ENCODE measurements at places on chromosomes 5 and 9.
A peak's percentile ranks its signal among the peaks of the same experiment; 100 is the strongest.

DNA sequence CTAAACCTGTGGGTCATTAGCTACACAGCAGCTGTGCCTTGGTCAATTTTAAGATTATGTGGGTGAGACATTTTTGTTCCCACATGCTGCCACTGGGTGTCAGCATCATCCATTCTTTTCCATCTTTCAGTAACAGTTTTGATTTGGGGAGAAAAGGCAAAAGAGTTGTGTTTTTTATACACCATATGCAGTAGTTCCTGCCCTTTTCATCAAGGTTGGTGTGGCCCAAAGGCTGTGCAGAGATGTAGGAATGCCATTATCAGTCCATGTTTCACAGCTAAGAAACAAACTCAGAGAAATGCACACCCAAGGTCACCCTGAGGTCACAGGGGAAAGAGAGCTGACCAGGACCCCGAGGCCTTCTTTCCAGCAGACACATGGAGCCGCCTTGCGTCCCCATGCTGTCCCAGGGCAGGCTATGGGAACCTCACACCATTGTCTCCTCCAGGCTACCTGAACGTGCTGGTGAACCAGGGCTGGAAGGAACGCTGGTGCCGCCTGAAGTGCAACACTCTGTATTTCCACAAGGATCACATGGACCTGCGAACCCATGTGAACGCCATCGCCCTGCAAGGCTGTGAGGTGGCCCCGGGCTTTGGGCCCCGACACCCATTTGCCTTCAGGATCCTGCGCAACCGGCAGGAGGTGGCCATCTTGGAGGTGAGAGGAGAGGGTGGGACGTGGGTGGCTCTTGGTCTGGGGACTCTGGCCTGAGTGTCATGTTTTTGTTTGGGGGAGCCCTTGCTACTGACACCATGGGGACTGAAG, 27.8 kb upstream of the GRPEL2 start:
- peak; percentile 30 for DNase-seq

DNA sequence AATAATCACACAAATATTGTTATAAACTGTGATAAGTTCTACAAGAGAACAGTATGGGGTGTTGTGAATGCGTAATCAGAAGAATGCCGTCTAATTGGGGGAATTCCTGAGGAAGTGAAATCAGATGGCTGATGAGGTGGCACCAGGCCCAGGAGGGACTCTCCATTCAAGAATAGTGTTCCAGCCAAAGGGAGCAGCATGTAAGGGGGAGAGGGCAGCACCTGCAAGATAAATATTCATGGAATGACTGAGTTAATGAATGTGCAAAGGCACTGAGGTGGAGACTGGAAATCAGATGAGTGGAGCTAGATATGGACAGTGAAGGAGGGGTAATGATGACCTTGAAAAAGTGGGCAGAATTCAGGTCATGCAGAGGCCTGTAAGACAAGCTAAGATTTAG, 250.6 kb downstream of the ARRDC3 start:
- no peak for DNase-seq

DNA sequence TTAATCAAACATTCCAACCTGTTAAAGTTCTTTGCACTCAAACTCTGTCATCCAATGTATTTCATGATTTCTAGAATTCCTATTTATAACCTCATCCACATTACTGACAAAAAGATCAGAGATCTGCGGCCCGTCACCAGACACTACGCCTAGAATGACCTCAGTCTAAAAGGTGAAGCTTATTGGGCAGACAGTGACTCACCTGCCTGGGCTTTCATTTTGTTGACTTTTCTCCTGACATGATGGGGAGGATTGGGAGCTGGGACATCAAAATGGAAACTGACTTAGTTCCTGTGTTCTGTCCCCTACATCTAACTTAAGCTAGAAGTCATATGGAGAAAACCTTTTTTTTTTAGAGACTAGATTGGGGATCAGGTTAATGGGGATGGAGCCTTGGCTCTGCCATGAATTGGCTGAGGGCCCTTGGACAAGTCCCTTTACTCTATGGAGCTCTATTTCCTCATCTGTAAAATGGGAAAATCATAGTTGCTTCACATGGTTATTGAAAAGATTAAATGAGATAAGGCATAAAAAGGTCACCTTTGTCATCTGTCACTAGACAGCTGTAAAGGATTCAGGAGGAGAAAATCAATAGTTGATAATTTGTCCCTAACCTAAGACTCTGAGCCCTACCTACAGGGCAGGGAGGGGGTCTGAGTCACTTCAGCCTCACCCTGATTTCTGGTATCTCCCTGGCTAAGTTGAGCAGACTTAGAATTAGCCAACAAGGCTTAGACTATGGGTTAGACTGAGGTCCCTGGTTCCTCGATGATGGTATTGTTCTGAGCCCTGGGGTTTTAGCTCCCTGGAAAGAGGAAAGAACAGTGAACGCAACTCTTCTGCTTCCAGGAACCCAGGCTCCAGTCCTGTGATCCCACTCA, 224.8 kb upstream of the TBC1D2 start:
- DNase-seq, result no peak

DNA sequence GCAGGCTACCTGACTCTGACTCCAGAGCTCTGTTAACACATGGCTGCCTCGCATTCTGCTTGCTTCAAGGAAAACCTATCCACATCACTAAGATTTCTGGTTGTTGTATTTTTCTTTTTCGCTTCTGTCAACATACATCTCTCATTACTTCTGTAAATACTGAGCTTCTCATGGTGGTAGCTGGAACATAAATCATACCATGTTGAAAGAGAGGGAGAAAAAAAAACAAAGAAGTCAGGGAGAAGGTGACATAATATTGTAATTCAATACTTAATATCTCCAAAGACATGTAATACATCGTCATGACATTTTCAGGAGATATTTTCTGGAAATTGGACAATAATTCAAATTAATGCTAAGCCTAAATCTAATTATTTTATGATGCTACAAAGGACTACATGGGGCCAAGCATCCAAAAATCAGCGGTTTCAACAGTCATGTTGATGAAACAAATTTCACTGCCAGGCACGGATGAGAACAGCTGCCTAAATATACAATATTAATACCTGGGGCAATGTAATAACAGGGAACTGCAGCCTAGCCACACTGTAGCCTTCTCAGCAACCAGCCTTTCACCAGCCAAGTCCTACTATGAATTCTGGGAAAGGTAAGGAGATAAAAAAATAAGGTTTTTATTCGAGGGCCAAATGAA, 332.0 kb downstream of the TRIM32 start:
- DNase-seq, result no peak

DNA sequence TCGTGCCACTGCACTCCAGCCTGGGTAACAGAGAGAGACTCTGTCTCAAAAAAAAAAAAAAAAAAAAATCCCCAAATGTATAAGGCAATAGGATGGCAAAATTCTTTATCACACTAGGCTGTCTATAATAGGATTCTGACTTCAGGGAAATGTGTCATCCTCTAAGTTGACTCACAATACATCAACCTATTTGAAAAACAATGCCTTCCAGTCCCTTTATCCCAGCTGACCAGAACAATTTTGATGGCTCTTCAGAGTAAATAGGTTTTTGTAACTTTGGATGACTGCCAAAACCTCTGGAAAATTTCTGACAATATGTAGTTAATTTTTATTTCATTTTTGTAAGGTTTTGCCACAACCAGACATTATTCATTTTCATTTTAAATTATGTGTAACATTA, 184.1 kb downstream of the CCDC192 start:
- no peak for DNase-seq

- no peak for DNase-seq
Observed at GRCh38 chr9:135612981-135613910, 26.1 kb downstream of the GLT6D1 start.

- no peak for DNase-seq
Observed at GRCh38 chr5:126139773-126140172, 283.4 kb upstream of the GRAMD2B start.

- DNase-seq, result no peak
Observed at GRCh38 chr5:143679777-143680176, 132.2 kb upstream of the HMHB1 start.

- no peak for DNase-seq
Observed at GRCh38 chr9:123548741-123549545, 192.9 kb downstream of the CRB2 start.

GRCh38 chr5:2797160-2797559, 45.7 kb upstream of the IRX2 start:
- no peak for DNase-seq

DNA sequence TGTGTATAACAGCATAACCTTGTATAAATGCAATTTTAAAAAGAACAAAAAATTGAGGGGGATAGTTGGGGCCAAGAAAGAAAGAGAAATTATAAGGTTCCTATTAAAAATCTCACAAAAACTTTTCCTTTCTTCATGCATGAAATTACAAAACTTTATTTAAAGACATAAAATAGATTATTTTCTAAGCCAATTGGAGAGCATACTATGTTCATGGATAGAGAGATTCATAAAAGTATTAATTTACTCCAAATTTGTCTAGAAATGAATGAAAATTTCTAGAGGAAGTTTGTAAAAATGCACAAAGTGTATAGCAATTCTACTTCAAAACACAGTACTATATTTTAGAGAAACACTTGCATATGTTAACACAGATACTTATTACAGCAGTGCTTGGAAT, 200.4 kb downstream of the PCSK1 start:
- DNase-seq, result no peak

GRCh38 chr5:166365164-166365563, 1926.3 kb upstream of the WWC1 start:
- no peak for DNase-seq

- DNase-seq, result no peak
Observed at GRCh38 chr5:55850839-55851674, at the start of gene IL31RA. Gene IL31RA (plus strand): TSS chr5:55851357. CDS start chr5:55851571, 214 bp downstream.

DNA sequence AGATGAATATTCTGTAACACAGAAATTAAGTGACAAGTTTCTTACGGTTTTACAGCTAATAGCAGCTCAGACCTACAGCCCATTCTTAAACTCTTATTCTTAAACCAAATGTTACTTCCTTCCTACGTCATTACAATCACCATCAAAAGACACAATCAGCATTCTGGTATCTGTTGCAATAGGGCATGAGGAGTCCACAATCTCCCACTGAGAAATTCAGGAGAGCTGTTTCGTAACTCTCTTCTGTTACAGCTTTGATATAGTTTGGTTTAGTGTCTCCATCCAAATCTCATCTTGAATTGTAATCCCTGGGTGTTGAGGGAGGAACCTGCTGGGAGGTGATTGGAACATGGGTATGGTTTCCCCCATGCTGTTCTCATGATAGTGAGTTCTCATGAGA, 163.4 kb downstream of the GAS1 start:
- no peak for DNase-seq

- DNase-seq, result no peak
Observed at GRCh38 chr5:157729858-157730257, 1.4 kb upstream of the THG1L start.

GRCh38 chr9:18493451-18493993, 19.6 kb downstream of the ADAMTSL1 start:
- no peak for DNase-seq

- no peak for DNase-seq
Observed at GRCh38 chr9:95264954-95265615, 52.4 kb downstream of the FANCC start.

- DNase-seq, result no peak
Observed at GRCh38 chr5:14614490-14614889, 32.9 kb downstream of the OTULINL start.

- DNase-seq, result no peak
Observed at GRCh38 chr9:13459071-13459470, 179.6 kb upstream of the MPDZ start.

- no peak for DNase-seq
Observed at GRCh38 chr9:125125523-125125922, 17.8 kb downstream of the SCAI start.

DNA sequence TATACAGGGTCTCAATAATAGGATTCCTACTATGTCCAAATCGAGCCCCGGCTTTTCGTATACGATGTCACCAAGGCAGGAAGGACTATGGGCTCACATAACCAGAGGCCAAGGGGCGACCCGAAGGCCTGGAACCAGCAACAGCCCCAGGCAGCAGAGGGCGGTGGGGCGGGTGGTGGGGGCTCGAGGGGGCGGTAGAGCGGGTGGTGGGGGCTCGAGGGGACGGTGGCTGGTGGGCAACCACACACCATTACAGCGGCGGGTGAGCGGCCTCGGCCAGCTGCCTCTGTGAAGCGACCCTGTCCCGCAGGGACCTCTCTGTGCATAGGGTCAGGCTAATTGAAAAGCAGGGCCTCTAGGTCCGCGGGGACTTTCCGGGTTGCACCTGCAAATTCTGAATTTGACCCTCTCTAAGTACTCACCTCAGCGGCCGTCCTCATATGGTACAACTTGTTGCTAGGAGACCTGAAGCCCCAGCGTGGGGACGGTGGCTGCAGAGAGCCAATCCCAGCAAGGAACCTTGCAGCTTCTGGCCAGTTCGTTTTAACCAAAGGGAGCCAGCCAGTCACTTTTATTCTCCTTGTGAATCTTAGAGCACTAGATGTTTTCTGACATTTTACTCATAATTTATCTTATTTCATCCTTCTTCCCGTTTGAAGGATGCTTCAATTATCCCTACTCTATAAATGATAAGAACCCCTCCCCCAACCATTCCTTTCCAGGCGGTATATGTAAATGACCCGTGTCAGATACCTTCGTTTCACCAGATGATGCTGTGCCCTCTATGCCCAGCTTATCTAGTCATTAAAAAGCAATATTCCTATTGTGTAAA, at the start of gene NME5:
Gene NME5, minus strand, starts transcription at position 480 of the 832 bp plus-strand sequence. CDS start 648 bp downstream, outside the sequence.
- peak; percentile 82 for DNase-seq

- no peak for DNase-seq
Observed at GRCh38 chr9:36716496-36716895, 143.8 kb downstream of the MELK start.

DNA sequence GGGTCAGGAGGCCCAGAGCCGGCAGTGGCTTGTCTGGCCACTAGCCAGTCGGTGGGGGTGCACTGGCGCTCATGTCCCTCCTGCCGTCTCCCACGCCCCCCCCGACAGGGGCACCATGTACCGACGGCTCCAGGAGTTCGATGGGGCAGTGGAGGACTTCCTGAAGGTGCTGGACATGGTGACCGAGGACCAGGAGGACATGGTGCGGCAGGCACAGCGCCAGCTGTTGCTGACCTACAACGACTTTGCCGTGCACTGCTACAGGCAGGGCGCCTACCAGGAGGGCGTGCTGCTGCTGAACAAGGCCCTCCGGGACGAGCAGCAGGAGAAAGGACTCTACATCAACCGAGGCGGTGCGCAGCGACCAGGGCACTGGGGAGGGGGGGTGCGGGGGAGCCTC, 8.1 kb downstream of the TTC16 start:
- no peak for DNase-seq
